ENCODE measurements at places on chromosomes 7 and 10.

- DNase-seq, result no peak
Observed at GRCh38 chr10:35540296-35541164, 64.6 kb upstream of the GJD4 start.

DNA sequence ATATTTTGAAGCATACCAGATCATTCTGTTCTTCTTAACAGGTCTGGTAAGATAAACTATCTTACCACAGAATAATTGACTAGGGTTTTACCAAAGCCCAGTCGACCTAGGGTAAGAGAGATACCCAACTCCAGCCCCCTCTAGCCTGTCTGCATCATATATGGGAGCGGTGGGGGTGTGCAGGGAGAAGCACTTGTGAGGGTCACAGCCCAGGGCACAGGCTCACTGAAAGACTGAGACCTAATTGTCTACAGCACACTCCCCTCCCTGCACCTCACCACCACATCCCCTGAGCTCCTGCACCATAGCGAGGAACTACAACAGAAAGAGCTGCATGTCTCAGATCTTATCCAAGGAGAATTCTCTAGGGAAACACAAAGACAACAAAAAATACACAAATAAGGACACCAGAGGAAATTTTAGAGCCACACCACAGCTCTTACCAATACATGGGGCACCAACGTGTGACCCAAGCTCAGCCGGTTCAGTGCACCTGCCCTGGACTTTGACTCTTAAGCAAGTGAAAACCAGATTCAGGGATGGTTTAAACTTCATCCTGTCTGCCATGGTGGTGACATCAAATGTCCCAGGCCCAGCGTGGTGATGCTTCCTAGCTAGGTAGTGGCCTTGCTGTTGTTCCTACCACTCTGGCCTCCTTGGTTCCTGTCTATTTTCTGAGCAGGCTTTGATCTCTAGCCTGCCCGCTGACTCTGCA is 150.8 kb downstream of the HERPUD2 start:
- DNase-seq, result no peak

DNA sequence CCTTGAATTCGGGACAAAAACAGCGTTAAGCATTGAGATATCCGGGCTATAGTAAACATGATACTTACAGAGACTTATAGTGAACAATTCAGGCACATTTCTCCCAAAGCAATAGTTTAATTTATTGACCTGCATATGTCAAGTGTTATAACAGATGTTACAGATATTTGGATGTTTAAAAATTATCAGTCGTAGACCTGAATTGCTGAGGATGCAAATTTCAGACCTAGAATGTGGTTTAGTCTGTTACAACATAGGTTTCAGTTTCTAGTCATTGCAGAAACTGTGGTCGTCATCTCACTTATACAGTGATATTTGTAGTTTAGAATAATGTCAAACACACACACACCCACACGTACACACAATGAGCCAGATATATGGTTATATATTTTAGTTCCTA is 85.2 kb downstream of the VTI1A start:
- DNase-seq, result no peak

GRCh38 chr7:99039384-99039891 is 104.5 kb downstream of the SMURF1 start:
- DNase-seq, result no peak

DNA sequence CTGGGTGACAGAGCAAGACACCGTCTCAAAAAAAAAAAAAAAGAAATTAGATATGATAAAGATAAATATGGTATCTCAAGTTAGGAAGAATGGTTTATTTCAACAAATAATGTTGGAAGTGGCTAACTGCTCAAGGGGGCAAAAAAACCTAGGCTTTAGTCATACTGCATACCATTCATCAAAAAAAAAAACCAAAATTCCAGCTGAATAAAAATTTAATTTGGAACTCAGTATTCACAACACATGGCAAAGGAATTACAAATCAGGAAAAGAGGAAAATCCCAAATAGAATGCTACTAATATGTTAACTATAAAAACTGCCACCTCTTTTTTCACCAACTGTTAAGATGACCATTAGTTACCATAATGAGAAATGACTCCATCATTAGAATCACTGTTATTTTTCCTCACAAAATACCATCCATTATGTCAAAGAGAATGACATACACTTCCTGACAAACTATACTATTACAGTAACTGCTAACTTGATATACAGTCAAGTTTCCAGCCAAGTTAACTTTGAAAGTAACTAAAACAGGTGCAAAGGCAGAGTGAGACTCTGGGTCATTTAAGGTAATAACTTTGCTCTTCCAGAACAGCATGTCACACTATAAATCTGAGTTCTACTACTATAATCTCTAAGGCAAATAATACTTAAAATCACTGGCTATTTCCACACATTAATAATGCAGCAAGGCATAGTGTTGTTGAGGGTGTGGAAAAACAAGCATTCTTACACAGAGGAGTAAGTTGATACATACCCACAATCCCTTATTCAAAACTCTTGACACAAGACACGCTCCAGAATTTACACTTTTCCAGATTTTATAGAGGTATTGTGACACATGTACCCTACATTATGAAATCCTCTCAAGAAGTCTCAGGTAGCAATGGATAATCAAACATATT is 10.2 kb downstream of the KBTBD2 start:
- no peak for DNase-seq

- DNase-seq, result no peak
Observed at GRCh38 chr10:132802694-132803320, 16.9 kb upstream of the NKX6-2 start.

DNA sequence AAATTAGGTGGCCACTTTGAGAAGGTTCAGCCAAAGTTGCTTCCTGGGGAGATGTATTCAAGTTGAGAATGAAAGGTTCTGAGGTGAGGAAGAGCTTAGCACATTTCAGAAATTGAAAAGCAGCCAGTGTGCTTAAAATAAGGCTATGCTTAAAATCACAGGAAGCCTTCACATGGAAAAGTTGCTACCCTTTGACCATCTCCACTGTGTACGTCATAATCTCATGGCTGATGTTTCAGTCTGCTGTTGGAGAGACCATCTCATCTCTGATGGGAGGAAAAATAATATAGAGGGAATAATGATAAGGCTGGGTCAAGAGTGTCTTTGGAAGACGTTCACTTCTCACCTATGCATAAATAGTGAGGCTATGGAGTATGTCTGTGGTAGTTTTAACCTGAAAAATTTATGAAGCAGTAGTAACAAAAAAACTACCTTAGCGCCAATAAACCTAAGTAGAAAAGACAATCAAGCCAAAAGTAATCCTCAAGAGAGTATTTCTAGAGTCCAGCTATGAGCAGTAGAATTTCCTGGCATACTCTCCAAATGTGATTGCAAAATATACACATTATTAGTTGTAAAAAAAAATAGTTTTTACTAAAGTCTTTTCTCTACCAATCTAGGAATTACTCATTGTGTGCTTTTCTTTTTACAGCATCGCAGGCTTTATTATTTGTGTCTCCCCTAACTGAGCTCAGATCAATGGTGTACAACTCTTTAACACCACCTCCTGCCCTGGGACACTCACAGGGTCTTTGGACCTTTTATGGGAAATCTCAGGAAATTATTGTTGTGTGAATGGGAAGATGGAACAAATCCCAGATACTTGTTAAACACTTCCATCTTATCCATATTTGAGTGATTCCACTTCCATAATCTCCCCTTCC is 435.2 kb upstream of the LRGUK start:
- DNase-seq, result no peak

- no peak for DNase-seq
Observed at GRCh38 chr7:158651968-158652565, 52.5 kb downstream of the NCAPG2 start.

- DNase-seq, result no peak
Observed at GRCh38 chr10:73867871-73868631, 6.3 kb downstream of the CAMK2G start.

- no peak for DNase-seq
Observed at GRCh38 chr7:138667535-138668228, 33.5 kb downstream of the SVOPL start.

GRCh38 chr7:34070511-34071323 is 165.4 kb downstream of the BMPER start:
- DNase-seq, result no peak

GRCh38 chr7:45296748-45297147 is 139.2 kb downstream of the RAMP3 start:
- no peak for DNase-seq

- DNase-seq, result no peak
Observed at GRCh38 chr7:65509368-65510186, 135.9 kb downstream of the ZNF92 start.

- DNase-seq, result no peak
Observed at GRCh38 chr10:96655461-96656197, 64.7 kb downstream of the PIK3AP1 start.

GRCh38 chr10:43037440-43037839 is 39.4 kb upstream of the RET start:
- DNase-seq, result no peak

DNA sequence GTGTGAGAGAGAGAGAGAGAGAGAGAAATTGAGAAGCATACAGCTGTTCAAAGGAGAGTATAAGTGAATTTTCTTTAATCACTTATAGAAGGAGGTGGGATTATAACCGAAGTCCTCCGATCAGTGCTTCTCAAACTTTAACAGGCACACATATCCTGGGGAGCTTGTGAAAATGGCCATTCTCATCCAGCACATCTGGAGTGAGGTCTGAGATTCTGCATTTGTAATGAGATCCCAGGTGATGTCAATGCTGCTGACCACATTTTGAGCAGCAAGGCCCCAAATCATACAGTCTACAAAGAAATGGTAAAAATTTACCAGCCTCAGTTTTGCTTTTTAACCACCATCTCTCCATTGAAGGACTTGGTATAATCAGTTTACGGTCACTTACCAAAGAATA is 219.0 kb downstream of the PTEN start:
- DNase-seq, result no peak

Measured in Calu3 (cell line).